ENCODE measurements at places on chromosomes 2 and 18. TPM values are rescaled to one million over a fixed set of nuclear protein-coding genes. Genes with fewer than 3 reads are reported as not detected.

The RAPH1 gene
- total RNA-seq = 8.1 TPM

The GYPC gene
- total RNA-seq = not detected

The IL1RL1 gene
- 1.2 TPM for total RNA-seq

The COL3A1 gene
- total RNA-seq = 0.22 TPM

The RGPD4 gene
- total RNA-seq = not detected

The FOSL2 gene
- 81.2 TPM for total RNA-seq

The PLEK gene
- not detected for total RNA-seq

The B3GNT7 gene
- total RNA-seq = 2.2 TPM

The TUBA3D gene
- 10.3 TPM for total RNA-seq

The ERBB4 gene
- total RNA-seq = not detected

The EDAR gene
- total RNA-seq = 0.05 TPM

The ABCG8 gene
- total RNA-seq = not detected

The FTCDNL1 gene
- total RNA-seq = 3.0 TPM

The ALLC gene
- total RNA-seq = not detected

The ZNF385B gene
- 0.10 TPM for total RNA-seq

The NT5C1B gene
- total RNA-seq = not detected

The GLI2 gene
- total RNA-seq = 16.8 TPM

The TRIM43 gene
- 0.09 TPM for total RNA-seq

The RGPD8 gene
- 3.1 TPM for total RNA-seq

The ANTXR1 gene
- 127 TPM for total RNA-seq

Data from A549 treated with AZD2906 at 1 μM for 4 hours (cell line).